Tibial nerve (tissue), 4 donors: ENCODE measurements at places on chromosomes 13 and 19.

DNA sequence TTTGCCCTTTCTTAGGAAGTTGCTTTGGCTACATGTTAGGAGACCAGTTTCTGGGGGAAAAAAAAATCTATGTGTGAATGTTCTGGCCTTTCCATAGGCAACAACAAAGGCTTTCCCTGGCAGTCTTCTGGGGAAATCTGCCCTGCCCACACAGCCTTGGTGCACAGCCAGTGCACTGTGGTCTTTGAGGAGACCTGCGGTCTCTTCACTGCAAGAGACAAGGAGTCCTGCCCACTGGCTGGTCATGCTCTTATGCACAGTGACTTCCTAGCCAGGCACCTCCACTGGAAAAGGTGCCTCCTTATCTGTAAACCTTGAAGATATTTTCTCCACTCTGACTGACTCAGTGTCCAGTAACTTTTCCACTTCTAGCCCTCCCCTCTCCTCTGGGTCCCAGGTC, 155.1 kb downstream of the SUCLA2 start:
- no peaks in the 10 kb centered on the region for H3K36me3 ChIP-seq
- no peaks in the 10 kb centered on the region for H3K27me3 ChIP-seq
- H3K4me1 ChIP-seq = no peaks in the 10 kb centered on the region
- no peak overlapping the region for H3K27ac ChIP-seq
- no peak for DNase-seq

DNA sequence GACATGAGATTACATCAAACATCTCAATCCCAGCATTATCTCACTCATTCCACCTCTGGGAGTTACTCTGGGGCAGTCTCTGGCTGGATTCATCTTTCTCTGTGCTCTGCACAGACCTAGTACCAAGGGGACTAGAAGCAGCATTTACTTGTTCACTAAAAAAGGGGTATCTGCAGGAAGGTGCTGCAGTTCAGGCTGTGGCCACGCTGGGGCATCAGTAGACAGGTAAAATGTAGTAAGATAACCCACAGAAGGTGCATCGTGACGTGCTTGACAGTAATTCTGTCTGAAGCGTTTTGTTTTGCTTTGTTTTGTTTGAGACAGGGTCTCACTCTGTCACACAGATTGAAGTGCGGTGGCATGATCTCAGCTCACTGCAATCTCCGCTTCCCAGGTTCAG, 29.3 kb downstream of the ZNF564 start:
- no peak for DNase-seq
- peaks cover 89% of the 10 kb centered on the region for H3K36me3 ChIP-seq
- H3K27me3 ChIP-seq = no peaks in the 10 kb centered on the region
- H3K4me3 ChIP-seq = no peak overlapping the region
- no peaks in the 10 kb centered on the region for H3K4me1 ChIP-seq

- no peak overlapping the region for H3K27ac ChIP-seq
- no peaks in the 10 kb centered on the region for H3K36me3 ChIP-seq
- no peak overlapping the region for H3K4me3 ChIP-seq
- DNase-seq = no peak
Measured at GRCh38 chr13:49814551-49815270, 22.2 kb upstream of the KPNA3 start.

DNA sequence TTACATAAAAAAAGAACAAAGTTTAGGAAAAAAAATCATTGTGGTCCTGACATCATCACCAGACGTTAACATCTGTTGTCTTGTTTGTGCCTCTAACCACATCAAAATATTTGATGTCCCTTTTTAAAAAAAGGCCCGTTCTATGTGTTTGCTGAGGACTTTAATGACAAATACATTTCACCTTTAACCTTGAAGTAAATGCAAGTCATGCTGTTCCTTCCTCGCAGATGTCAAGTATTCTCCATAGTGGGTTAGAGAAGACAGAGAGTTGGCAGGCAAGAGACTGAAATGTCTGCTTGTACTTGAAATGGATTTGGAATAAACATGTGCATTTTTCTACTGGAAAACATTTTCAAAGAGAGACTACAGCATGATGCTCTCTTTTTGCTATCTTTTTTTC, 134.9 kb downstream of the FGF9 start:
- H3K27me3 ChIP-seq = no peaks in the 10 kb centered on the region
- H3K4me3 ChIP-seq = no peak overlapping the region
- H3K4me1 ChIP-seq = no peaks in the 10 kb centered on the region
- DNase-seq = no peak
- H3K36me3 ChIP-seq = no peaks in the 10 kb centered on the region

GRCh38 chr19:4013886-4014540, 6.5 kb downstream of the PIAS4 start:
- peaks cover 3% of the 10 kb centered on the region for H3K36me3 ChIP-seq
- peak overlapping the region; percentile 95 for H3K27ac ChIP-seq

- H3K36me3 ChIP-seq = no peaks in the 10 kb centered on the region
- H3K4me3 ChIP-seq = no peak overlapping the region
- H3K27ac ChIP-seq = no peak overlapping the region
Measured at GRCh38 chr13:50805805-50806204, 37.7 kb downstream of the DLEU7 start.

DNA sequence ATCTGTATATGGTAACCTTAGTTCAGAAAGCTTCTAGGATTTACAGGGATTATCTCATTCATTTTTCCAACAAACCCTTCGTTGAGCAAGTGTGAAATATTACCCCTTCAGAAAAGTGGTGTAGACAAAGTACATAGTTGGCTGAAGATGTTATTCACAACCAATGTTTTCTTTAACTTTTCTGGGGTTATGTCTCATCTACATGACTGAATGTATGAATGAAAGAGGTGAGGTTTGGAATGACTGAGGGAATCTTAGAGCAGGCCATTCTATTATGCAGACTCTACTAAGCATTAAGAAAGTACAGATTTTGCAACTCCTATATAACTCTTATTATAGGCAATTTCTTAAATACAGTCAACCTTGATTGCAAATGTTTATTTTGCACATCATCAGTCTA, 167.2 kb downstream of the NDFIP2 start:
- DNase-seq = no peak
- no peak overlapping the region for H3K4me3 ChIP-seq
- no peaks in the 10 kb centered on the region for H3K4me1 ChIP-seq
- H3K27ac ChIP-seq = no peak overlapping the region
- no peaks in the 10 kb centered on the region for H3K36me3 ChIP-seq

- H3K27me3 ChIP-seq = no peaks in the 10 kb centered on the region
- peak overlapping the region; percentile 98 for H3K4me3 ChIP-seq
- peaks cover 30% of the 10 kb centered on the region for H3K4me1 ChIP-seq
- no peaks in the 10 kb centered on the region for H3K36me3 ChIP-seq
Measured at GRCh38 chr13:40667622-40667978, 1.2 kb upstream of the FOXO1 start.
